ENCODE measurements at places on chromosomes 12 and 14. TPM values are rescaled to one million over a fixed set of nuclear protein-coding genes. Genes with fewer than 3 reads are reported as not detected.

DNA sequence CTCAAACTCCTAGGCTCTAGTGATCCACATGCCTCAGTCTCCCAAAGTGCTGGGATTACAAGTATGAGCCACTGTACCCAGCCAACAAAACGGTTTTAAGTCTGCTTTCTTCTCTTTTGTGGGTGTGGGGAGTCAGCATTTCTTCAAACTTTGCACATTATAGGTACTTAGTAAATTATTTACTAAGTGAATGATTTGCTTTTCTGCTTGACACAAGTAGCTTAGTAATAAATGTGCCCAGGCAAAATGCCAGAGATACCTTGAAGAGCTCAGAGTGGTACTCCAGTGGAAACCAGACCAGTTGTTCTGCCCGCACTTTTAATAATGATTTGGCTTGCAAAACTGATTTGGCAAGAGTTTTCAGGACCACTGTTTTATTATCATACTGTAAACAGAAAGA is 15.0 kb downstream of the DEPDC4 start:
- H3K4me3 ChIP-seq = no peak overlapping the region
- H3K27me3 ChIP-seq = no peaks in the 10 kb centered on the region
- DNase-seq = no peak
- H3K27ac ChIP-seq = no peak overlapping the region

DNA sequence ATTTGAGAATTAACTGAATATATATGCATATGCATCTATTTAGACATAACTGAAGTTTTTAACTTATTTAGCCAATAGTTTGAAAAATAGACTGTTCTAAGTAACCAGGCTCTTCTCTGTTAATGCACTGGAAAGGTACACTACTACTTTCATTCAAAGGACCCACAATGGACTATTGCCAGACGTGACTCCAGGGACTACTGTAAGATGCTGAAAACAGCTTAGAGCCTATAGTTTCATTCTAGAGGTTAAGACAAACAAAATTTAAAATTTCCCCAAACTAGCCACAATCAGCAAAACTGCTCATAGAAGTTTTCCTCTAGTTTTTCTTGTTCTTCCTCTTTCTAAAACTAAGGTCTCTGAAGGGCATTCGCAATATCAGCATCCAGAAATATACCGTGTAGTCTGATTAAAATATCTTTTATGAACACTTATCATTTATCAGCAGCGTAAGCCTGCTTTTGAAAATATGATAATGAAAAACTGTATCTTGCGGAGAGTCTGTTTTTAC is 10.4 kb downstream of the APPL2 start:
- no peaks in the 10 kb centered on the region for H3K27me3 ChIP-seq
- peaks cover 21% of the 10 kb centered on the region for H3K4me1 ChIP-seq
- DNase-seq = no peak
- H3K4me3 ChIP-seq = no peak overlapping the region
- H3K36me3 ChIP-seq = peaks cover 29% of the 10 kb centered on the region
- peak overlapping the region; percentile 69 for H3K27ac ChIP-seq

- no peak overlapping the region for H3K27ac ChIP-seq
- H3K27me3 ChIP-seq = no peaks in the 10 kb centered on the region
- no peak overlapping the region for H3K4me3 ChIP-seq
- H3K36me3 ChIP-seq = no peaks in the 10 kb centered on the region
- no peak for DNase-seq
Measured at GRCh38 chr12:128521981-128522380, 255.0 kb downstream of the TMEM132C start.

DNA sequence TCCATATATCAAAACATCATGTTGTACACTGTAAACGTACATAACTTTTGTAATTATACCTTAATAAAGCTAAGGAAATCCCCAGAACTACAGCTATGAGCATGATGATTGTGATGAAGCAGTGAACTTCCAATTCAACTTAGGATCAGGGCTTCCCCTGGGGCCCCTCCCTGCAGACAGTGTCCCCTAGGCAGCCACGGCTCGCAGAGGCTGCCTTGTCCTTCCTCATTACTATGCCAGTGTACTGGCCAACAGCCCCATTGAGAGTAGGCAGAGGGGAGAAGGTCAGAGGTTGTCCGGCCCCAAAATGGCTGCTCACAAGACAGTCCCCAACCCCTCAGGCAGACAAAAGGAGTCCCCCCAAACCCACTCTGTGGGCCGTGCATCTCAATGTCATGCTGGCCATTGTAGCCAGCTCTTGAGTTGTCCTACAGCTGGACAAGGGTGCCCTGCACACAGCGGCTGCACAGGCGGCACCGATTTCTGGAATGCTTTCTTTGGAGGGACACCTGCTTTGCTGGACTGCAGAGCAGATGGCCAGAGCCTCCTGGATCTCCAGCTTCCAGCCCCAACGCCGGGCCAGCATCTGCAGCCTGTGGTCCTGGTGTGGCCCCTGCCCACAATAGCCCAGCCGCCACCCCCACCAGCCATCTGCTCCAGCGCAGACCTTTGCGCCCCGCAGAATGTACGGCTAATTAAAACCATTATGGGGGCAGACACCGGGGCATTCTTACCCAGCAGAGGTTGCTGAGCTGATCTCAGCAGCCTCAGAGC is 46.1 kb downstream of the NIN start:
- H3K27me3 ChIP-seq = no peaks in the 10 kb centered on the region
- H3K36me3 ChIP-seq = peaks cover 9% of the 10 kb centered on the region
- no peaks in the 10 kb centered on the region for H3K4me1 ChIP-seq
- no peak overlapping the region for H3K4me3 ChIP-seq
- DNase-seq = no peak

GRCh38 chr14:101123618-101124510 is 220.3 kb upstream of the RTL1 start:
- H3K4me3 ChIP-seq = no peak overlapping the region
- DNase-seq = no peak
- H3K27me3 ChIP-seq = no peaks in the 10 kb centered on the region
- H3K4me1 ChIP-seq = no peaks in the 10 kb centered on the region

DNA sequence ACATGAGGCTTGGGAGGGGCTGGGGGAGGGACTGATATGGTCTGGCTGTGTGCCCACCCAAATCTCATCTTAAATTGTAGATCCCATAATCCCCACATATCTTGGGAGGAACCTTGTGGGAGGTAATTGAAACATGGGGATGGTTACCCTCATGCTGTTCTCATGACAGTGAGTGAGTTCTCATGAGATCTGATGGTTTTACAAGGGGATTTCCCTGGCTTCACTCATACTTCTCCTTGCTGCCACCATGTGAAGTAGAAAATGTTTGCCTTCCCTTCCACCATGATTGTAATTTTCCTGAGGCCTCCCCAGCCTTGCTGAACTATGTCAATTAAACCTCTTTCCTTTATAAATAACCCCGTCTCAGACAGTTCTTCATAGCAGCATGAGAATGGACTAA is 362.9 kb downstream of the PCNX1 start:
- H3K4me1 ChIP-seq = no peaks in the 10 kb centered on the region
- H3K27me3 ChIP-seq = no peaks in the 10 kb centered on the region
- no peak overlapping the region for H3K4me3 ChIP-seq
- H3K36me3 ChIP-seq = no peaks in the 10 kb centered on the region

GRCh38 chr14:77099425-77100167 is 1.5 kb downstream of the CIPC start:
- H3K4me3 ChIP-seq = peak overlapping the region; percentile 89
- no peak for DNase-seq

DNA sequence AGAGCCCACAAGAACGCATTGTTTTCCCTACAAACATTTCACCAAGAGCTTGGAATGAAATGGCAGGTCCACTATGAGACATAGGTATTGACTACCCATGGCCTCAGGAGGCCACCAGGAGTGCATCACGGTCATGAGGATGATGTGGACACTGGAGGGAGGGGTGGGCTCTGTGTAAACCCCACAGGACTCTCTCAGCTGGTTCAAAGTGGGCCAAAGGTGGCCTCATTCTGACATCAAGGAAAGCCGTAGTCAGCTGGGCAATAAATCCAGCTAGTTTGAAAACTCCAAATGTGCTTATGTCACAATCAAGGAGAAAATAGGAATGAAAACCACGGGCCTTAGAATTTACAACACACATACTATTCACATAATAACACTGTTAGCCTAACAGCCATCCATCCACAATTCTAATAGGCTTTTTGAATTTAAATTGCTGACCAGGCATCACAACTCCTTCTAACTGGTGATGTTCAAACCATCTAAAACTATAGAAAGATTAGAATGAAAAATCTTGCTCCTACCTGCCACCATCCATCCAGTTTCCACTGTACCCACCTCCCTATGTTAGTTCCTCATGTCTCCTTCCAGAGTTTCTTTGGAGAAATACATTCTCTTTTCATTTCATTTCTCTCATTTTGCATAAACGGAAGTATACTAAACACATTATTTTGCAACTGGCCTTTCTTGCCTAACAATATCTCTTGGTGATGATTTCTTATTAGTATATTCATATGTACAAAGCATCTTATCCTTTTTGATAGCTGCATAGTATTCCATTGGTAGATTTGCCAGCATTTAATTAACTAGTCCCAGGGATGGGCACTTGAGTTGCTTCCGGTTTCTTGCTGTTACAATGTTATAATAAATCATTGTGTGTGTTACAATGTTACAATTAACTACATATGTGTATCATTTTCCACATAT is 21.5 kb downstream of the CMKLR1 start:
- no peaks in the 10 kb centered on the region for H3K36me3 ChIP-seq
- H3K27me3 ChIP-seq = no peaks in the 10 kb centered on the region
- peak overlapping the region; percentile 64 for H3K27ac ChIP-seq
- H3K4me3 ChIP-seq = no peak overlapping the region

GRCh38 chr14:32382704-32383103 is 53.6 kb downstream of the AKAP6 start:
- H3K4me1 ChIP-seq = no peaks in the 10 kb centered on the region
- H3K27me3 ChIP-seq = no peaks in the 10 kb centered on the region

The FAM181A gene
- total RNA-seq = not detected

The NINJ2 gene
- 24.1 TPM for total RNA-seq

The DNAI7 gene
- total RNA-seq = not detected
